ENCODE measurements at places on chromosomes 7 and 10. TPM values are rescaled to one million over a fixed set of nuclear protein-coding genes. Genes with fewer than 3 reads are reported as not detected.
A peak's percentile ranks its signal among the peaks of the same experiment; 100 is the strongest.

HOXA13 gene
- total RNA-seq = not detected

DNA sequence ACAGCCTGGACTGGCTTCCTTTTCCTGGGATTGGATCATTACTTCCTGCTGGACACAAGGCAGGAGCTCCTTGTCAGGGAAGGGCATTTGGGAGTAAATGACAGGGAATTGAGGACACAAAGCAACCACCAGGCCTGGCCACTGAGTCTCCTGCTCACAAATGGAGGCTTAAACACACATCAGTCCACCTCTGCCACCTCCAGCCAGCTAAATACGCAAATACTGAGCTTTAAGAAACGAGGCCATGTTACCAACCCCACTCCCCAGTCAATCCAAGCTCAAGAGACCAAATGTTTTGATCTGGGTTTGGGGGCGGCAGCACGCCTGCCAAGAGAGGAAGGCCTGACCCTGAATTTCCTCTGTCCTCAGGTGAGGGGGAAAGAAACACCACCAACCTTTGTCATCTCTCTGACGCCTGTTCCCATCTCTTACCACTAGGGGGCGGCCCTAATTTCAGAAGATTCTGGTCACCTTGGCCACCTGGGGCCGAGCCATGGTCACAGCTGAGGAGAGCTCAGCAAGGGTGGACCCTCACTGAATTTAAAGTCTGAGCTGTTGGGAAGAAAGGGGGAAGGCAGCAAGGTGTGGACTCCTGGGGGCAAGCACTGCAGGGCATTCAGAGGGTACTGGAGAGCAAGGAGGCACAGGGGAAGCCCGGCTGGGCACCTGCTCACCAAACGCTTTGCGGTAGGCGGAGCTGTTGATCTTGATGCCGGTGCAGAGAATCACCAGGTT lies 16.5 kb downstream of the AIFM2 start:
- H3K27me3 ChIP-seq = no peaks in the 10 kb centered on the region
- DNase-seq = peak; percentile 88
- peaks cover 4% of the 10 kb centered on the region for H3K36me3 ChIP-seq
- H3K4me1 ChIP-seq = peaks cover 6% of the 10 kb centered on the region
- no peak overlapping the region for H3K4me3 ChIP-seq

LDB3 gene
- not detected for total RNA-seq

MRC1 gene
- total RNA-seq = not detected

HOXA10 gene
- not detected for total RNA-seq

DNA sequence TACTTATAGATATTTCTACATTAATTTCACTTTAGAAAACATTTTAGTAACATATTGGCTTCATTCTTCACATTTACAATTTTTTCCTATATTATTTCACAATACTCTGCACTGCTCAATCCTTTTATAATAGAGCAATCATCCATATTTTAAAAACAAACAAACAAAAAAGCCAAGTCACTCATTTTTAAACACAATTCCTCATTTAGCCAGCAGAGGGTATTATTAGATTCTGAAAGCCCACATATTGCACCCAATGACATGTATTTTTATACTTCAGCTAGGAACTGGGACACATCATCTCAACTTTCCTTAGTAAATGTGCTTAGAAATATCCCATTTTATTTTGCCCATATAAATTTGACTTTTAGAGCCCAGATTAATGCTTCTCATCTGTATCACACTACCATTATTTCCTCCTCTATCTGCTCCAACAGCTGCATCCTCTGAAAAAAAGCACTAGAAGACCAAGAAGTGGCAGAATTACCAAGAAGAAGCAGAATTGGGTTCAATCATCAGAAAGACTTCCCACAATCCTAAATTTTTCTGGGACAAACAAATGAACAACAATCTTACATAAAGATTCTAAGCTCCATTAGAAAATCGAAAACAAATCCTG lies 29.5 kb downstream of the CTNNA3 start:
- DNase-seq = no peak
- H3K27ac ChIP-seq = no peak overlapping the region
- no peak overlapping the region for H3K4me3 ChIP-seq
- no peaks in the 10 kb centered on the region for H3K4me1 ChIP-seq
- H3K36me3 ChIP-seq = no peaks in the 10 kb centered on the region

CHCHD1 gene
- total RNA-seq = 34.9 TPM

DMTF1 gene
- total RNA-seq = 102 TPM

DNA sequence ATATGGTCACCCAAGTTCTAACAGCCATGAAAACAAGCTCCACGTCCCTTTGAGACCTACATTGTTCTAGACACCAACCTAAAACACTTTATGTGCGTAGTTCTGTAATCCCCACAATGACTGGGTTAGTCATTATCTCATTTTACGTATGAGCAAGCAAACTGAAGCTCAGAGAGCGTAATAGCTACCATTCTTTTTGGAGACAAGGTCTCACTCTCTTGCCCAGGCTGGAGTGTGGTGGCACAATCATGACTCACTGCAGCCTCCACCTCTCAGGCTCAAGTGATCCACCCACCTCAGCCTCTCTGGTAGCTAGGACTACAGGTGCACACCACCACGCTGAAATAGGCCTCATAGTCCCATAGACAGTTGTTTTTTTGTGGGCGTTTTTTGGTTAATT lies 10.5 kb downstream of the DAGLB start:
- peaks cover 29% of the 10 kb centered on the region for H3K36me3 ChIP-seq
- H3K27me3 ChIP-seq = no peaks in the 10 kb centered on the region
- DNase-seq = peak; percentile 65
- no peak overlapping the region for H3K4me3 ChIP-seq
- no peak overlapping the region for H3K27ac ChIP-seq

HABP2 gene
- not detected for total RNA-seq

ZNF365 gene
- total RNA-seq = not detected

DNA sequence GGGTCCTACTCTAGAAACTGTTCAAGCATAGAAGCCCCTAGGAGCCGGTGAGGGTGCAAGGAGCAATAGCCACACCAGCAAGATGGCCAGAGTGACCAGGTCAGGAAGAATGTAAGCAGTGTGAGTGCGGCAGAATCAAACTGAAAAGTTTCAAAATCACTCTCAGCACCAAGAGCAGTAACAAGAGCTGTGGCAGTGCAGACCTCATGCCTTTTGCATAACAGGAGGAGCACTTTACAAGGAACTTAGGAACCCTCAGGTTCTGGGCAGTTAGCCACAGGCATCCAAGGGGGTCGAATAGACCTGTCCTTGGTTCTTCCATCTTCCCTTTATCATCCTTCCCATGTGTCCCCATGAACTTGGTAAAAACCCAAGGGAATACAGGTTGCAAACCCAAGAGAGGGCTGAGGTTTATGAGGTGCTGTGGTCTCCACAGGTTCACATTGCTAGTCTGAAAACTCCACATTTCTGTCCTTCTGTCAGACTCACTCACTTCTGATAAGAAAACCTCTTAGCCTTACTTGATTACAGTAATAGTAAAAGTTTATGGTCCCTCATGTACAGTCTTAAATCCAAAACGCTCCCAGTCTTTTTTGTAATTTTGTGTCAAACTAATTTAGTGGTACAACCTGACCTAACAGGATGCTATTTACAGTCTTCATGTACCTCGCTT lies 78.4 kb downstream of the PON1 start:
- no peaks in the 10 kb centered on the region for H3K4me1 ChIP-seq
- H3K27ac ChIP-seq = no peak overlapping the region
- no peak overlapping the region for H3K4me3 ChIP-seq

DNA sequence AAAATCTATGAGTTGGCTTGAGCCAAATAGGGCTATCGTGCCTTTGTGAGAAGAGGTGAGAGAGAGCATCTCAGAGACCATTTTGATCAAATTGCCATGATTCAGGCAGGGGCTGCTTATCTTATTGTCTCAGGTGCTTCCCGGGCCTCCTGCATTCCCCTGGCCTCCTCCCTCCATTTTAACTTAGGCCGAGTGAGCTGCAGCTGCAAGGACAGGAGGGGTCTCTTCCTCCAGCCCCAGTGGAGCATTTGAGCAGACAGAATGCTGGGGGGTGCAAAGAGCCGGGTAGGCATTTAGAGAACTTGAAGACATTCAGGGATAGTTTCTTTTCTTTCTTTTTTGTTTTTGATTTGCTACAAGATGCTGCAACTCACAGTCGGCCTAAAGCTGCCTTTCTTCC lies 59.0 kb downstream of the BUB3 start:
- no peak overlapping the region for H3K27ac ChIP-seq
- H3K27me3 ChIP-seq = no peaks in the 10 kb centered on the region
- H3K4me1 ChIP-seq = no peaks in the 10 kb centered on the region
- H3K4me3 ChIP-seq = no peak overlapping the region

DNA sequence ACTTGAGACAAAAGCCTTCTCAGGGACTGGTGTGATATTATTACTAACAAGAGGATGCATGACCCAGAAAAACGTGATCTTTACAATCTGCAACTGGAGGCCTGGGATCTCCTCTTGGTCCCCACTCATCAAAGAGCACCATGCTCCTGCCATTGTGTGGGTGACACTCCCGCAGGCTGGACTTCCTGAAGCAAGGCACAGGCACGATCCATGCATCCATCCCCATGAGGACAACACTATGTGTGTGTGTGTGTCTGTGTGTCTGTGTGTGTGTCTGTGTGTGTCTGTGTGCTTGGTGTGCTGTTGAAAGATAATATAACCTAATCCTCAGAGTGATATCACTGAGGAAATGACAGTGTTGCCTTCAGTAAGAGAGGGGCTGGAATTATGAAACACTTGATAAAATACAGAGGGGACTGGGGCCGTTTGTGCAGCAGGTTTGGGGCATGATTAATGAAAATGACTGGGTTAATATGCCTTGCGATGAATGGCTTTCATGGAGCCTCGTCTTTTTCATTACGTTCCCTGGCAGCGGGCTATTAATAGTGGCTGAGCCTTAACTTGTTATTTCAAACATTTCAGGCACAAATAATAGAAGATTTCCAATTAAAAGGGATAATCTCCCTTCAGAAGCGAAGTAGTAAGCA lies 180.8 kb upstream of the TCERG1L start:
- no peak overlapping the region for H3K4me3 ChIP-seq
- H3K27me3 ChIP-seq = no peaks in the 10 kb centered on the region
- no peaks in the 10 kb centered on the region for H3K36me3 ChIP-seq
- DNase-seq = no peak
- no peaks in the 10 kb centered on the region for H3K4me1 ChIP-seq

GRCh38 chr7:35019801-35020200 lies 17.5 kb downstream of the DPY19L1 start:
- DNase-seq = no peak
- H3K4me3 ChIP-seq = no peak overlapping the region
- peaks cover 2% of the 10 kb centered on the region for H3K36me3 ChIP-seq
- no peak overlapping the region for H3K27ac ChIP-seq
- H3K4me1 ChIP-seq = peaks cover 2% of the 10 kb centered on the region

SLC26A5 gene
- not detected for total RNA-seq

DNA sequence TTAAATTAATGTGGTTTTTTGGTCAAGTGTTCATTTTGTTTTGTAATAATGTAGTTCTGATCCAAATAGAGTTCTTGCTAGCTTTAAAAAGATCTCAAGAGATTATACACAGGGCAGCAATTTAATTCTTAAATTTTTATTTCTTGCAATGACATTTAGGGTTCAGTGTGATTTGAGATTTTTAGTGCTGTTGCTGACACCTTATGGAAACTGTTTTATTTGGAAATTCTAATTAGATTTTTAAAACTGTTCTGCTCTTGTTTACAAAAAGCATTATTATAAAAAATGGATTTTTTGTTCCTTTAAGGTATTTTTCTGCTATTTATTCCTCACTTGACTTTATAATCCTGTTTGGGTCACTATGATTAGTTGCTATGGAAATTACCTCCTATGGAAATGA lies 72.1 kb downstream of the RTKN2 start:
- peaks cover 19% of the 10 kb centered on the region for H3K4me1 ChIP-seq
- H3K27me3 ChIP-seq = no peaks in the 10 kb centered on the region
- H3K27ac ChIP-seq = no peak overlapping the region

DNA sequence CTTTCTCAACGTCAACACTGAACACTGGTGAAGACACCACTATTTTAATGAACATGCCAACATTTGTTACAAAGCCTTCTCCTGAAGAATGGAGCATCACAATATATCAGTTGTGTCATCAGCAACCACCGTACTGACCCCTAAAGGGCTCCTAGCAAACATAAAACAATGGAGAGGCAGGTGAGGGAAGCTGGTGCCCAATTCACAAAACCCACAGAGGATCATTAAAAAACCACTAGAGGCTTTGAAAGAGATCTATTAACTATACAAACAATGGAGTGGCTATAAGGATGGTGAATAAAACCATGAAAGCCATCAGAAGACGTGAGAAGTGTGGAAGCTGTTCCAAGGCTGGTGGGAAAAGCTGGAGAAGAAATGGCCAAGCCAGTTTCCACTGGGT lies 150.8 kb downstream of the FAM107B start:
- H3K27ac ChIP-seq = no peak overlapping the region
- no peaks in the 10 kb centered on the region for H3K27me3 ChIP-seq
- H3K36me3 ChIP-seq = no peaks in the 10 kb centered on the region
- no peak overlapping the region for H3K4me3 ChIP-seq
- no peaks in the 10 kb centered on the region for H3K4me1 ChIP-seq

H2BK1 gene
- total RNA-seq = 0.83 TPM

DNA sequence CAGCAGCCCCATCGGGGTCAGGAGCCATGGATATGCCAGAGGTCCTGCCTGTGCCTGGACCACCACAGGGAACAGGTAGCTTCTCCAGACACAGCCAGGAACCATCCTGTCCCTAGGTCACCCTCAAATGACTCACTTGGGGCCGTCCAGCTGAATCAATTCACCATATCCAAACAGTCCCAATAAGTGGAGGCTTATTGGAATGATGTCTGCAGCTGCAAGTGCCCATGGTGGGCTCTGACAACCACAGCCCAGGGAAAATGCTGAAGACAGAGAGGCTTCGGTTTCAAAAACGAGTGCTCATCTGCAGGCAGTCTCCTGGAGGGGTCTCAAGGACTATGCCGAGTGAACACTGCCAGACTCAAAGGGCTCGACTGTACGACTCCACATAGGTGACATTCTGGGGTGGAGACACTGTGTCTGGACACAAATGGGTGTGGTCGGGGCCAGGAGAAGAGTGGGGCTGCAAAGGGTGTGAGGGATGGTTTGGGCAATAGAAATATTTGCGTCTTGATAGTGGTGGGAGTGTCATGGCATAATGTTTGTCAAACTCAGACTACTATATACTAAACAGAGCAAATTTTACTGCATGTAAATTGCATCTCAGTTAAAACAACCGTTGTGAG lies 204.8 kb downstream of the TNS3 start:
- H3K4me3 ChIP-seq = no peak overlapping the region
- no peaks in the 10 kb centered on the region for H3K27me3 ChIP-seq
- H3K27ac ChIP-seq = no peak overlapping the region
- no peaks in the 10 kb centered on the region for H3K36me3 ChIP-seq
- no peaks in the 10 kb centered on the region for H3K4me1 ChIP-seq

DNA sequence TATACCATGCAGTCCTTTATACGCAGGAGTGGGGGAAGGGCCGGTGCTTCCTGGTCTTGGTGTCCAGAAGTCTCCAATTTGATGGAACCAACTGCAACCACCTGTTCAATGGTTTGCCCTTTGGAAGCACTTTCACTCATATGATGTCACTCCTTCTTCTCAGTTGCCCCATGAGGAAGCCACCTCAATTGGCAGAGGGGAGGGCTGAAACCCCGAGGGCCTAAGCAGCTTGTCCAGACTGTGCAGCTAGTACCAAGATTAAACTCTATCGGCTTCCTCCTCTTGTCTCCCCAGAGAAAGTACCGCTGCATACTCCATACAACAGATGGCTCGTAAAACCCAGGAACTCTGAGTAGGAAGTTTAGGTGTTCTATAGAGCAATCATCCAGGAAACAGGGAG lies 789.4 kb downstream of the TYW1 start:
- H3K27me3 ChIP-seq = no peaks in the 10 kb centered on the region
- H3K36me3 ChIP-seq = no peaks in the 10 kb centered on the region
- no peak overlapping the region for H3K27ac ChIP-seq
- no peaks in the 10 kb centered on the region for H3K4me1 ChIP-seq
- no peak for DNase-seq
